Nephron progenitor cell (in vitro differentiated cells): ENCODE measurements at places on chromosomes 4 and X.
A peak's percentile ranks its signal among the peaks of the same experiment; 100 is the strongest.

DNA sequence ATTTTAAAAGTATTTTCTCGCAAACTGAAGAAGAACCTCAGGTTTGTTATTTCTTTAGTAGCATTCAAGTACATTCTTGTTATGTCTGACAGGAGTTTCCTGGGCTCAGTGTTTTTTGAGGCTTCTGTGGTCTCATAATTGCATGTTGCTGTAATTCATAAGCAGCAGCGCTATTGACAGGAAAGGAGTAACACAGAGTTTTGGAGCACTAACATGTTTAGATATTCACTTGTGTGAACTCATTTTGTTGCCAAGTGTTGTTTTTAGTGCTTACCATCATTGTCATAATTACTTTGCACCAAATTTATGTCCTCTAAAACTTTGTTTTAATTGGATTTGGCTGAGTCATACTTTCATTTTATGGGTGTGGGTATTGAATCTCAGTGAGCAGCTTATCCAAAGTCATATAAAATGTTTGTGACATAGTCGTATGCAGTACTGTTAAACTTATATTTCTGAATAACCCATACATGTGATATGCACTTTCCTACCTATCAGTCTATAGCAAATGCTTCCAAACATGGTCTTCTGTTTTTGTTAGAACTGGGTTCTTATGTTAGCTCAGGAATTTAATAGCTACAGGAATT is 358.7 kb upstream of the CTSO start:
- no peak overlapping the region for H3K27ac ChIP-seq
- H3K36me3 ChIP-seq, result peaks cover 4% of the 10 kb centered on the region
- H3K27me3 ChIP-seq, result no peaks in the 10 kb centered on the region
- H3K4me3 ChIP-seq, result no peak overlapping the region
- no peak for DNase-seq

DNA sequence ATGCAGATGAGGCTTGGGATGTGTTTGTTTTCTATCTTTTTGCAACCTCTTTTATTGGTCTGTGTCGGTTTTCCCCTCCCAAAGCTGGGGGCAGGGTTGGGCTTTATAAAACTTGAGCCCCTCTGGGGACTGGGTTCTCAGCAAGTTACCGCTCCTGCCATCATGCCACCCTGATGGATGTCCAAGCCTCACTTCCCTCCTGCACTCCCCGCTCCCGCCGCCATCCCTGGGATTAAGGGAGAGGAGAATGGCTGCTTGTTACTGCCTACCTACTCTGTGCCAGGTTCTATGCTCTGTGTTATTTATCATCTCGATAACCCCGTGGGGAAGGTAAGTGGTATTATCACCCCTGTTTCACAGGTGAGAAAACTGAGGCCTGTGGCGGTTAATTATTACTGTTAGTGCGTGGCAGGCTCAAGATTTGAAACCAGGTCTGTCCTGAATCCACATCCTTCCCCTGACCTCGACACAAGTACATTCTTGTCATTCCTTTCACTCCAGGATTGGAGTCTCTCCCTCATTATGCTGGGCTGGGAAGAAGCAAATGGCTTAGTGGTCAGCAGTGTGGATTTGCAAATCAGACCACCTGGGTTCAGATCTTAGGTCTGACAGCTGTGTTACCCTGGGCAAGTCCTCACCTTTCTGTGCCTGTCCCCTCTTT is 4.5 kb downstream of the UBA1 start:
- peak overlapping the region; percentile 83 for H3K27ac ChIP-seq
- peaks cover 5% of the 10 kb centered on the region for H3K27me3 ChIP-seq
- no peak for DNase-seq
- H3K4me3 ChIP-seq, result peak overlapping the region; percentile 99
- H3K36me3 ChIP-seq, result peaks cover 81% of the 10 kb centered on the region

- H3K4me3 ChIP-seq, result no peak overlapping the region
- DNase-seq, result no peak
- H3K27ac ChIP-seq, result no peak overlapping the region
- H3K36me3 ChIP-seq, result no peaks in the 10 kb centered on the region
- peaks cover 4% of the 10 kb centered on the region for H3K4me1 ChIP-seq
Measured at GRCh38 chrX:122625821-122626220, 558.3 kb upstream of the GRIA3 start.

- H3K36me3 ChIP-seq, result no peaks in the 10 kb centered on the region
- H3K4me3 ChIP-seq, result no peak overlapping the region
- DNase-seq, result no peak
- peaks cover 10% of the 10 kb centered on the region for H3K27me3 ChIP-seq
- H3K27ac ChIP-seq, result no peak overlapping the region
Measured at GRCh38 chr4:154609532-154609931, 2.9 kb downstream of the FGG start.

GRCh38 chrX:44261286-44261685 is 82.2 kb downstream of the EFHC2 start:
- no peak for DNase-seq
- no peak overlapping the region for H3K4me3 ChIP-seq
- H3K27me3 ChIP-seq, result no peaks in the 10 kb centered on the region
- H3K27ac ChIP-seq, result no peak overlapping the region
- peaks cover 2% of the 10 kb centered on the region for H3K36me3 ChIP-seq

DNA sequence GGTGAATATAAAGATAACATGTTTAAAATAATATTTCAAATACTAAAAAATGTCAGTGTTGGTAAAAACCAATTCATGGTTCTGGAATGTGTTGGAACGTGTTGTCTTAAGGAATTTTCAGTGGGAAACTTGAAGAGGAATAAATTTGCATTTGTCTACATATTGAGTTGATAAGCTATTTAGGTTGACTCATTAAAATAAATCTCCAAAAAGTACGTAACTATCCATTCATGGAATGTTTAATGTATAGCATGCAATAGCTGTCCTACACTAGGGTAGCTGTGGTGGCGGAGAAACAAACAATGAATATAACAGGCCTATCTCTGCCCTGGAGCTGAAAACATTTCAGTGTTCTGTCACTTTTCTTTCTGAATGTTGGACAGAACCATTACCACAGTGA is 20.3 kb downstream of the SHISA3 start:
- H3K27me3 ChIP-seq, result peaks cover 11% of the 10 kb centered on the region
- peaks cover 4% of the 10 kb centered on the region for H3K36me3 ChIP-seq
- H3K4me3 ChIP-seq, result no peak overlapping the region
- DNase-seq, result no peak
- H3K27ac ChIP-seq, result no peak overlapping the region

DNA sequence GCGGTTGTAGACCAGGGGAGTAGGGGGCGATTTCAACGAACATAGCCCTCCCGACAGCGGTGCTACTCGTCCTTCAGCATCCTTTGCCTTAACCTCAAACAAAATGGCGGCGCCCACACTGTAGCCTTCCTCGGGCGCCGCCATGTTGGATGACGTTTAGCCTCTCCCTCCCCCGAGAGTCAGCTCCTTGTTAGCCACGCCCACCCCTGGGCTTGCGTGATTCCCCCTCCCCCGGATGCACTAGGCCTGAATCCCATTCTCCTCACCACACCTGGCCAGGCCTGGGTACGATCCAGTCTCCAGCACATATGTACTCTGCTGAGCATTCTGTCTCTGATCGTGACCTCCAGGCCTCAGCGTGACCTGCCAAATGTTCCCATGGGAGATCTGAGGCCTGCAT is 49.0 kb upstream of the ZNF157 start:
- no peaks in the 10 kb centered on the region for H3K27me3 ChIP-seq
- no peaks in the 10 kb centered on the region for H3K36me3 ChIP-seq
- peak; percentile 73 for DNase-seq
- peak overlapping the region; percentile 97 for H3K27ac ChIP-seq
- H3K4me3 ChIP-seq, result peak overlapping the region; percentile 4
- H3K4me1 ChIP-seq, result peaks cover 16% of the 10 kb centered on the region

GRCh38 chr4:146159384-146160058 is 16.0 kb upstream of the LSM6 start:
- H3K27me3 ChIP-seq, result peaks cover 3% of the 10 kb centered on the region
- H3K27ac ChIP-seq, result peak overlapping the region; percentile 39
- H3K4me1 ChIP-seq, result no peaks in the 10 kb centered on the region
- DNase-seq, result no peak
- H3K4me3 ChIP-seq, result no peak overlapping the region

GRCh38 chr4:29262986-29263385 is 1457.2 kb upstream of the PCDH7 start:
- no peak overlapping the region for H3K4me3 ChIP-seq
- no peaks in the 10 kb centered on the region for H3K4me1 ChIP-seq
- H3K27ac ChIP-seq, result no peak overlapping the region
- H3K27me3 ChIP-seq, result peaks cover 7% of the 10 kb centered on the region
- no peak for DNase-seq
- no peaks in the 10 kb centered on the region for H3K36me3 ChIP-seq

GRCh38 chr4:2390146-2390545 is 28.3 kb downstream of the ZFYVE28 start:
- DNase-seq, result no peak
- no peak overlapping the region for H3K27ac ChIP-seq
- peaks cover 61% of the 10 kb centered on the region for H3K27me3 ChIP-seq
- peaks cover 74% of the 10 kb centered on the region for H3K4me1 ChIP-seq

DNA sequence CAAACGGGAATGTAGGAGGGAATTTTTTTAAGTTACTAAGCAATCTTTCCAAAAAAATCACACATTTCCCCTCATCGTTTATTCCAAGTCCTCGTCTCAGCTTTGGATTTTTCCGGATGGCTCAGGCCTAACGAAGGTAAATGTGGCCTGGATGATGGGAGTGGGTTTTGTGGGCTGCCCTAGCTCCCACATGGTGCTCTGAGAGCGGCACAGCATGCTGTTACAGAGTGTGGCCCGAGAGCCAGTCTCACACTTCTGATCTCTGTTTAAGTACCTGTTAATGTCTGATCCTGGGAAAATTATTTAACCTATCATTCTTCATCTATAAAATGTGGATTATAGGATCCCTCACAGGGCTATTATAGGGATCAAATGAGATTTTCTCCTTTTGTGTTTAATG is 38.2 kb upstream of the ADAM29 start:
- no peak overlapping the region for H3K4me3 ChIP-seq
- no peaks in the 10 kb centered on the region for H3K4me1 ChIP-seq
- H3K27ac ChIP-seq, result no peak overlapping the region
- peaks cover 5% of the 10 kb centered on the region for H3K27me3 ChIP-seq

- no peaks in the 10 kb centered on the region for H3K27me3 ChIP-seq
- no peak overlapping the region for H3K27ac ChIP-seq
- H3K36me3 ChIP-seq, result no peaks in the 10 kb centered on the region
- no peak for DNase-seq
- H3K4me1 ChIP-seq, result no peaks in the 10 kb centered on the region
Measured at GRCh38 chr4:99615170-99615820, 40.7 kb downstream of the MTTP start.

DNA sequence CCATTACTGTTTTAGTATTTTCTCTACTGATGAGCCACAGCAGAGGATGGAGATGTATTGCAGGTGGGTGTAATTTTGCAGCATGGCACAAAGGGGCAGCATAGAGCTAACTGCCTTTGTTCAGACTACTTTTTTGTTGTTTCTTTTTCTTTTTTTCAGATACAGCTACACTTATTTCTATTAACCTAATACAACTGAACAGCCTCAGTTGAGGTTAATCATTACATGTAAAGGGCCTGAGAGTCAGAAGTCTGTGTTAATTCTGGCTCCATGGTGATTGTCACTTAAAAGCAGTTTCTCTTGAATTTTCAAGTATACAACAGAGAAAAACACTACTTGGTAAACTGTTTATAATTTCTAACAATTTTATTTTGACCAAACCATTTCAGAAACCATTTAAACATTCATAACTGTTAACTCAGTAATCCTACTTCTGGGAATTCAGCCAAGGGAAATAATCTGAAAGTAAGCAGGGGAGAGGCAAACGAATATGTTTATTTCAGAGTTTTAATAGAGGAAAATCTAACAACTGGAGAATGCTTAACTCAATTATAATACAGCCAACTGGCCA is 13.9 kb upstream of the PPEF2 start:
- peaks cover 5% of the 10 kb centered on the region for H3K4me1 ChIP-seq
- H3K4me3 ChIP-seq, result no peak overlapping the region
- no peak overlapping the region for H3K27ac ChIP-seq
- peaks cover 17% of the 10 kb centered on the region for H3K36me3 ChIP-seq
